ENCODE measurements at places on chromosomes 3 and 15.
A peak's percentile ranks its signal among the peaks of the same experiment; 100 is the strongest.

GRCh38 chr15:90782442-90782841 lies 65.3 kb downstream of the BLM start:
- DNase-seq, result no peak

GRCh38 chr15:94042180-94042928 lies 189.0 kb upstream of the MCTP2 start:
- DNase-seq, result no peak

DNA sequence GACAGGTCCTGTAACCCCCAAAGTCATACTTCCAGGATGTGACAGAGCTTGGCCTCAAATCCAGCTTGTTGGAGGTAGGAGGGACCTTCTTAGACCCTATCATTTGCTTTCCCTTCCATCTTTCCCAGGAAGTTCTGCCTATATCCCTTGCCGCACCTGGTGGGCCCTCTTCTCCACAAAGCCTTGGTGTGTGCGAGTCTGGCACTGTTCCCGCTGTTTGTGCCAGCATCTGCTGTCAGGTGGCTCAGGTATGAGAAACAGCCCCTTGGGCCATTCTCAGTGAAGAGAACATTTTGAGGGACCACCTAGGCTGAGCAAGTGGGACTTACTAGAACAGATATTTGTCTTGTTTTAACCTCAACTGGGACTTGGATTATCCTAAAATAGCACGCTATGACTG lies 1.3 kb downstream of the IL17RE start:
- DNase-seq, result no peak

DNA sequence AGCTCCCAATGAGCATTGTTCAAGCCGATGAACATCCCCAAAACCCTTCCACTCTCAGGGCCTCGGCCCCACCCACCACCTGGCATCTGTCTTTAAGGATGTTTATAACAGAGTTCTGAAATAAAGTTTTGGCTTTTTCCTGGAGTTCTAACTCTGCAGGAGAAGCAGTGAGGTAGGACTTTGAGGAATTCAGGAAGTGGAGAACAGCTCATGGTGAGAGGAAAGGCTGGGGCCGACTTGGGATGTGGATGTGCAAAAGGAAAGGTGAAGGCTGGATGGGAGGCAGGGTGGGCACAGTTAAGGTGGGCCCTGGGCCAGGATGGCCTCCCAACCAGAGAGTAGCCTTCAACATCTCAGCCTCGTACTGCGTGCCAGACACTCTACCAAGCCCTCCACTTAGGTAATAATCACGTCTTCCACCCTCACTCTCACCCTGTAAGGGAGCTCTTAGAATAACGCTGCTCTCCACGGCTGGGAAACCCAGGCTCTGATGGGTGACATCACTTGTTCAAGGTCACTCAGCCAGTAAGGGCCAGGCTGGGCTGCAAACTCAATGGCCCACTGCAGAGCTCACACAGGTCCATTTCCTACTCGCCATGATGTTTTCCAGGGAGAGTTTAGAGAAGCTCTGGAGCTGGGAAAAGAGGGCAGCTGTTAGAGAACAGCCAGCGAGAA lies 28.5 kb downstream of the LIPC start:
- DNase-seq, result no peak

DNA sequence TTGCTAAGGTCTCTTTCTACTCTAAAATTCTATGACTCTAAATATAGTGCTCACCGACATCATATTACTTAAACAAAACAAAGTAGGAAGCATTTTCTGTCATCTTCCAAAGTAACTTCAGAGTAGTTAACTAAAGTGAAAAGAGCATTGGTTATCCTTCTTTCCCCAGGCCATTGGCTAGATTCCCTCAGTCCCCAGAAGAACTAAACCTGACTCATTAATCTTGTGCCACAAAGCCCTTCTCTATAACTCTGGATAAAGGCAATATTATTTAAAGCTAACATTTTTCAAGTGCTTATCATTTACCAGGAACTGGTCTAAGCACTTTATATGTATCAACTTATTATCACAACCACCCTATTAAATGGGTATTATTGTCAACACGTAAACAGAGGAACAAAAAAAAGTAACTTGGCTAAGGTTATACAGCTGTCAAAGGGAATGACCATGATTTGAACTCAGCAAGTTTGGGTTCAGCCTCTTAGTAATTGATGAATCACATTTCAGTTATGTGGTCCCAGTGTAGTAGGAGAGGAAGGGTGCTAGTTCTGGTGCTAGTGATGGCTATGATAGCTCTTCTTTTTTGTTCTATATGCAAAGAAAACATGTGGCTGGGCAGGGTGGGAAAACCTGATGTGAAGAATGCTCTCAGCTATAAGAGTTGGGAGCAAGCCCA lies 304.9 kb downstream of the FGF12 start:
- no peak for DNase-seq

DNA sequence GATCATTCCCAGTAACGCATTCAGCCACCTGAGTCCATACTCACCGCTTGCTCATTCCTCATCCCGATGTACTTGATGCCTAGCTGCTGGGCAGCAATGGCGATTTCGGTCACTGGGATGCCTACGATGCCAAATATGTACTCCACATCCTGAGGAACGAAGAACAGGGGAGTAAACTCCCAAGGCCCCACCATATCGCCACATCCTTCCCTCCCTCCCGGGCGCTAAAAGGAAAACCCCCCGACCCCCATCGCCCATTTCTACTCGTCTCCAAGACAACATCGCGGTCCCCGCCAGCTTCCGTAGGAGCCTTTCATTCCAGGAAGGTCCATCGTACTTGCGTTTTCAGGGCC lies 347 bp downstream of the HACL1 start:
- no peak for DNase-seq

- no peak for DNase-seq
These were observed 32.4 kb downstream of the ACAN start for GRCh38 chr15:88835646-88836045.

DNA sequence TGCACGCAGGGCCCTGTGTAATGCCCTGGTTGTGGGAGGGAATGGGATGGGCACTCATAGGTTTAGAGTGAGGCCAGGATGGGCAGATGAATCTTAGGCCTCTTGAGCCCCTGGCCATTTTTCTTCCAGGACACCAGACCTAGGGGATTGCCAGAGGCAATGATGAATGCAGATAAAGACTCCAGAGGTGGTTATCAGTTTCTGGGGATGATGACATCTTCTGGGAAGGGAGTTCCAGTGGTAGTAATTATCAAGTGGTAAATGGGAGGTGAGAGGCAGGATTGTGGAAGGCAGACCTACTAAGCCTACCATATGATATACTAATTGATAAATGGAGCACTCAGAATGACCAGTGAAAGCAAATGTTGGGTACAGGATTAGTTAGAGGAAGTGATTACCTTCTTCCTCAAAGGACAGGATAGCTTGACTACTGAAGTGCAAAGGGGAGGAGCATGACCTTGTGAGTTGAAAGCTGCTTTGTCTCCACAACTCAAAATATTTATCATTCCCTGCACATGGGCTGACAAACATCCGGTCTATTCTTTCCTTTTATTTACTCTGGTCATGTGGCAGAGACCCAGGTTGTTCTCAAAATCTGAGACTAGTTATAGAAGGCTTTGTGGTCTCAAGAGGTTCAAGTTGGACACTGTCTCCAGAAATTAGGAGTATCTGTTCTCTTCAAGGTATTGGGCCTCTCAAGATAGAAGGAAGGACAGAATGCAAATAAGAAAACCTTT lies 10.2 kb upstream of the MAPK6 start:
- DNase-seq, result no peak

DNA sequence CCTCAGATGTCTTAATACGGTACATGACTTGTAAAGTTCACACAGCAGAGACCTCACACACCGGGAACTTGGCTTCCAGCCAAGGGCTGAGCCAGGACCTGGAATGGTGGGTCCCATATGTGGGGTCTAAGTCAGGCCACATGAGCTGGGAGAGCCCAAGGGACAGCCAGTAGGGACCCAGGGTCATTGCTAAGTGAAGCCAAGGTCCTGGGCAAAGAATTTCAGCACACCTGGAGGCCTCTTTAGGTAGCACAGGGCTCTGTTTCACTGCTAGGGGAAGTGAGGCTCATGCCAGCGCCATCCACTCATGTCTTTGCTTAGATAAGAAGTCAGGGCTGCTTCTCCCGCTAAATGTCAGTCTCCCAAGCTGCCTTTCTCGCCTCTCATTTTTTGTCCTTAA lies 116.6 kb upstream of the TLE3 start:
- DNase-seq, result no peak

DNA sequence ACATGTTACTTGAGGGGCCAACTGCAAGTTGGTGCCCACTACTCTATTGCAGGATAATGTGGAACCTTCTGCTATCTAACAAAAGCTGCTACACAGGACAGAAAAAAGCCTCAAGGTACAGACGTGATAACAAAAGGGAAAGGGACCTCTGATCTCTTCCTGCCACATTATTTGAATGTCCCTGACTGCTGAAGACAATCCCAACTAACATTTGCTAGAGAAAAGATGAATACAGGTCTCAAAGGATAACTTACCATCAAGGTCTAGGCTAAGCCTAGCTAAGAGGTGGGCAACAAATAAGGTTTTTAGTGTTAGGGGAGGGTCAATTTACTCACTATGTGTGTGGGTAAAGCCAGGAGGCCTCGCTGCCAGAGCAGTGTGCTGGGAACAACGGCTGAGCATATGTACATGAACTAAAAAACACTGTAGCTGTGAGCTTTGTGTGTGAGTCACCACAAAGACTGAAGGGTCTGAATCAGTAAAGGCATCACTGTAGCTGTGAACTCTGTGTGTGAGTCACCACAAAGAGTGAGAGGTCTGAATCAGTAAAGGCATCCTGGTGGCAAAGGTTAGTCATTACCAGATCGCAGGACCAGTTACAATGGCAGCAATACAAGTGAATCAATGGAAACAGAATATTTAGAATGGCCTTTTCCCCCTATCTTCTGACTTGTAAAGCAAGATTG lies 111.7 kb downstream of the LMLN start:
- no peak for DNase-seq

DNA sequence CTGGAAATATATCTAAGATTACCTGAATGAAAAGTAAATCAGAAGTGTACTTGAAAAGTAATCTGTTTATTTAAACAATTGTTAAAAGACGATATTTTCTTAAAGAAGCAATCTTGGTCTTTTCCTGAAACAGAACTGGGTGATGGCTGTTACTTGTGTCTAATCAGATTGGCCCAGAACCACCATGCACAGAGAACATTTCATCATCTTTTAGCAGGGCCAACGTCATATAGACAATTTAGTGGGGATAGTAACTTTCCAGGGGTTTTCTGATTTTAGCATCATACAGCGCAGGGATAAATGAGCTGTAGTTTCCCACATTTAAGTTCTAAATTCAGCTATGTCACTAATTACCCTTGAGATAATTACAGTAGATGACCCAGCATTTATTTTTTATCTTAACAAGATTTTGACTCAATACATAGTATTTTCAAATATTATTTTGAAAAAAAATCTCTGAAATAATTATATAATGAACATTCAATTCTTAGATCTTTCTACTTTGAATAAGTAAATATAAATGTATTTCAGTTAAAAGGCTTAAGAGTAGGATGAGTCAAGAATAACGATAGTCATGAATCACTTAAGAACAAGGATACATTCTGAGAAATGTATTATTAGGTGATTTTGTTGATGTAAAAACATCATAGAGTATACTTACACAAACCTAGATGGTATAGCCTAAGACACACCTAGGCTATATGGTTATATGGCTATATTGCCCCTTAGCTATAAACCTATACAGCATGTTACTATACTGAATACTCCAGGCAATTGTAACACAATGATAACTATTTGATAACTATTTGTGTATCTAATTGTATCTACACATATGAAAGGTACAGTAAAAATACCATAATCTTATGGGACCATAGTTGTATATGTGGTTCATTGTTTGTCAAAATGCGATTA lies 103.8 kb upstream of the MME start:
- no peak for DNase-seq

GRCh38 chr3:8931342-8931741 lies 31.9 kb downstream of the RAD18 start:
- DNase-seq, result no peak

DNA sequence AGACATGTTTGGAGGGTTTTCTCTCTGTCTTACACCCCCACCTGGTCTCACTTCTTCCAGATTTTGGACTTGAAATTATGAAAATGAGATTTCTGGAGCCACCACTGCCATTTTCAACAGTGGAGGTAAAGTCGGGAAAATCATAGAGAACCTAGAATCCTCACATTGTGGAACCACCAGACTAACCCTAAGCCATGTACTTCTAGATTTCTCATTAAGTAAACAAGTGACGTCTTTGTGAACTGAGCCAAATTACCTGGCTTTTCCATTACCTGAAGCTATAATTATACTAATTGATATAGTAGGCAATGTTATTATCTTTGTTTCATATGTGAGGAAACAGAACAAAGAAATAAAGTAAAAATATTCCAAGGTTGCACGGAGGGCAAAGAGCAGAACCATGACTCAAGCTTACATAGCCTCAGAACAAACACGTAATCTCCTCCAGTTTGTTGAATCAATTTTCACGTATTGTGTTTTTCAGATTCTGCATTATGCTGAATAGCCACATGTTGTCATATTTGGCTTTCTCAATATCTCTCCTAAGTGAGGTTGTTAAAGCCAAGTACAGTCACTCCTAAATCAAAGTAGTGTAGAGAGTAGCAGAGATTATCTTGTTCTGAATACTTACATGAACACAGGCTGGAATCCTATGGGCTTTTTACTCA lies 101.3 kb upstream of the CMC1 start:
- peak; percentile 31 for DNase-seq

GRCh38 chr3:519026-519425 lies 322.5 kb downstream of the CHL1 start:
- no peak for DNase-seq

DNA sequence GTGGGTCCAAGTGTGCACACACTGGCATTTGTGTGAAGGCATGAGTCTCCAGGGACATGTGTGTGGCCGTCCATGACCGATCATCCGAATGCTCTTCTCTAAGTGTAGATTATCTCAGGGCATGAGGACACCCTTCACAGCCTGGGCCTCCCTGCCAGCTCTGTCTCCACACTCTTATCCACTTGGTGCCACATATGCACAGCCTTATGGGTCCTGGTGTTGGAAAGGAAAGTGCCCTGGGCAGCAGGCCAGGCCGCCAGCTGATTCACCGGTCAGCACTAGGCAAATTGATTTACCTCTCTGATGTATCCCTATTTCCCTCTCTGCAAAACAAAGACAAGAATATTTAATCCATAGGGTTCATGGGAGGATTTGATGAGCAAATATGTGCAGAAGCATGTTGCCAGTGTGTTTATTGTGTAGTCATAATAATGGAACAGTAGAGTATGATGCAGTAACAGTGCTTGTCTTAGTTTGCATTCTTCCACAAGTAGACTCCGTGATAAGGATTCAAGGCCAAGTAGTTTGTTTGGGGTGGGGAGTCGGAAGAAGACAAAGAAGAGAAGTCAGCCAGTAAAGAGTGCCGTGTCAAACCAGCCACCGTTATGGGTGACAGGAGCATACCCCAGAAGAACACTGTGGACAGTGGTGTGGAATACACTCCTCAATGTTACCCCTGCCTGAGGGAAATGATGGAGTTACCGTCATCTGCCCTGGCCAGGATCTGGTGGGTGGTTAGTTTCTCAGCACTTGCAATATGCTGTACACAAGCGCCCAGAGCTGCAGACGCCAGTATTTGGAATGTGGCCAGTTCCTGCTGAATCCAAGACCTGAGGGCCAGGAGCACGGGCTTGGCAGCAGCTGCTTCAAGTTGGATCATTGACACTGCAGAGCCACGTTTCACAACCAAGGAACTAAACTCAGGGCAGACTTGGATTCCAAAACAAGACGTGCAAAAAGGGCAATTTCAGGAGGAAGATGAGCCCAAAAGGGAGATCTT lies 85.1 kb downstream of the MTHFS start:
- DNase-seq, result peak; percentile 67
